T-helper 2 cell (primary cell): ENCODE measurements at places on chromosomes 7 and 10.

GRCh38 chr7:124764847-124765400 lies 668 bp downstream of the GPR37 start:
- DNase-seq = no peak

GRCh38 chr7:100374601-100375000 lies 1.3 kb downstream of the PILRA start:
- no peak for DNase-seq

GRCh38 chr7:47979832-47980181 lies 392 bp upstream of the HUS1 start:
- DNase-seq = no peak

DNA sequence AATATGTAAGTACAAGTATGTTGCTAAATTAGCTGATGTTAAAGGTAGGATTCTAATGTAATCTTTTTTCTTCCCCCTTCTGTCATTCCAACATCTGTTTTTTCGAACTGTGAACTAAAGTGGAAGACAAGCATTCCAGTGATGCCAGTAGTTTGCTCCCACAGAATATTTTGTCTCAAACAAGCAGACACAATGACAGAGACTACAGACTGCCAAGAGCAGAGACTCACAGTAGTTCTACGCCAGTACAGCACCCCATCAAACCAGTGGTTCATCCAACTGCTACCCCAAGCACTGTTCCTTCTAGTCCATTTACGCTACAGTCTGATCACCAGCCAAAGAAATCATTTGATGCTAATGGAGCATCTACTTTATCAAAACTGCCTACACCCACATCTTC lies 62.7 kb downstream of the WAC start:
- DNase-seq = no peak

GRCh38 chr7:46619723-46620310 lies 698.7 kb upstream of the IGFBP3 start:
- DNase-seq = no peak

GRCh38 chr7:128767475-128768110 lies 8.0 kb downstream of the OPN1SW start:
- no peak for DNase-seq

GRCh38 chr7:130210181-130210935 lies 2.7 kb downstream of the SSMEM1 start:
- DNase-seq = no peak

DNA sequence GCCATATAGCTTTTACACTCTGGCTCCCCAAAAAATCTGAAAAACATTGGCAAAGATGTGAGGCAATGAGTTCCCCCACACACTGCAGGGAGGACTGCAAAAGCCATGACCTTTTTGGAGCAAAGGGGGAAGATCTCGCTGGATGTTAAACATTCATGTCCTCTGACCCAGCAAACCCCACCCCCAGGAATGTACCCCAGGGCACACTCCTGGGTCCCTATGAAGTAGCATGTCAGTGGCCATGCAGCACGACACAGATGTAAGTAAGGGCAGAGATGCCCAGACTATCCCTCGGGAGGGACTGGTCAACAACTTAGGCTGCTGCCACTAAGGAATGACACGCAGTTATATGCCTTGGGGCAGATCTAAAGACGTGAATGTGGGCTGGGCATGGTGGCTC lies 100.6 kb downstream of the DLG5 start:
- no peak for DNase-seq

GRCh38 chr10:126732868-126733267 lies 62.4 kb upstream of the C10orf90 start:
- DNase-seq = no peak

DNA sequence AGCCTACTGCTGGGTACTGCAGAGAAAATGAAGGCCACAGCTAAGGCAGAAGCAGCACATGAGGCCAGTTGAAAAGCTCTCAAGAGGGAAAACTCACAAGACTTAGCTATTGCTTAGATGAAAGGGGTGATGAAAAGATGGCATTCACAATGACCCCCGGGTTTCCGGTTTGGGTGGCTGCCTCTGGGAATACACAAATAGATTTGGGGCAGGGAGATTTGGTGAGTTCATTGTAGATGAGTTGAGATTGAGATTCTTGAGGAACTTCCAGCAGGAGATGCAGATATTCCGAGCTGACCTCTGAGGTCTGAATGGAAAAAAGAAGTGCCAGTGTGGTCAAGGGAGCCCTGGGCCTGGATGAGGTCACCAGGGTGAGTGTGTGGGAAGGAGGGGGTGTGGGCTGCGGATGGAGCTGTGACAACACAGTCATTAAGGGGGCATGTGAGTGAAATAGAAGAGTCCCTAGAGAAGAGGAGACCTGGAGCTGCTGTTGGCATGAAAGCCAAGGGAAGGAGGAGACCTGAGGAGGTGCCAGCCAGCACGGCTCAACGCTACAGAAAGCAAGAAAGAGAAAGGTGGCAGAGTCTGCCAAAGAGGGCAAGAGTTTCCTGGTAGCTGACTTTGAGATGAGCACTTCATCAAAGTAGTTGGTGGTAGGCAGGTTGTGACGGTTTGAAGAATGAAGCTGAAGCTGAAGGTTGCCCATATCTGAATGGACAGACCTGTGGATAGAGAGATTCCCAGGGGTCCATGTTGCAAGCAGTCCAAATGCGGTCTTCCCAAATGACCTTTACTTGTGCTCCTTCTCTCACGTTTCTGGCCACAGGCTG lies 43.7 kb downstream of the HIF1AN start:
- no peak for DNase-seq

DNA sequence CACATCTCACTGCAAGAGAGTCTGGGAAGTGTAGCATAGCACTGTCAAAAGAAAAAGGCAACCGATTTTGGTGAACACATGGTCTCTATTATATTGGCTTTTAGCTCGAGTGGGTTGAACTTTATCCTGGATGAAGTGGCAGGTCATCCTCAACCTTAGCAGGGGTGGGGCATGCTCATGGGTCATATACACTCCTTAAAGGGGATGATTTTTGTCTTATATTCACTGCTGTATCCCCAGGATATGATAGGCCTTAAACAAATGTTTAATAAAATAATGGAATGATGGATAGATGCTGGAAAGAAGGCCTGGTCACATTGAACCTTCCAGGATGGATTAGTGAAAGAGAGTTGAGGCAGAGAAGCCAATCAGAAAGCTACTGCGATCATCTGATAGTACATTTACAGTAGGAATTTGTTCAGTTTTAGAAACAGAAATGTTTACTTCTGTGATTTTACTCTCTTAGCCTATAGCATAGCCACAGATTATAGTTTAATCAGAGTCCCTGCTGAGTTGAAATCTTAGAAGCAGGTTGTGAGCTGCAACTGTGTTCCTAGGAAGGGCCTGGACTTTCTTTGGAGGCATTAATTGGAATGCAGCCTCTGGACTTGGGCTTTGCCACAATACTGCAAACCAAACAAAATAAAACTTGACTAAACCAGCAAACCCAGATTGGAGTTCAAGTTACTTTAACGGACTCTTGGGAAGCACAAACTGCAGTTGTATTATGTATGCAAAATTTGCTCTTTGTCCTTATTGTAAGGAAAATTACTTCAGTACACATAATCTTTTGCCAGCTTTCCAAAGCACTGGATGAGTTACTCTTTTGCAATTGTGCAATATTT lies 138.3 kb downstream of the BMPER start:
- DNase-seq = no peak

DNA sequence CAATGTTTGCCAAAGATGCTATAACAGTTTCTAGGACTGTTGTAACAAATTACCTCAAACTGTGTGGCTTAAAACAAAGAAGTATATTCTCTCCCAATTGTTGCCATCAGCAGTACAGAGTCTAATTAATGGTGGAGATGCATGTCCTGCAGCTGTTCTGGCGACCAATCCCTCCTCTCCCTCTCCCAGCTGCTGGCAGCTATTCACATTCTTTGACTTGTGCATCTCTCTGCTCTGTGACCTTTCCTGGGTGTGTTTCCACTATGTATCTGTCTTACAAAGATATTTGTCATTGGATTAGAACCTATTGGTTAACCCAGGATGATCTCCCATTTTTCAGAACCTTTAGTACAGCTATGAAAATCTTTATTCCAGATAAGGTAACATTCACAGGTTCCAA lies 561.7 kb upstream of the POM121L12 start:
- DNase-seq = no peak

- no peak for DNase-seq
Observed at GRCh38 chr10:133526957-133527588, at the start of gene CYP2E1. TSS of gene CYP2E1 (plus strand) at chr10:133527363. CDS start at chr10:133527396, 33 bp downstream.
